ENCODE measurements at places on chromosomes 1 and 21.

- no peak for DNase-seq
Measured at GRCh38 chr1:202125611-202126010, 2.9 kb downstream of the GPR37L1 start.

GRCh38 chr1:156154317-156154749 lies 948 bp downstream of the SEMA4A start:
- DNase-seq = no peak

GRCh38 chr1:3896396-3897000 lies 3.6 kb downstream of the C1orf174 start:
- no peak for DNase-seq

DNA sequence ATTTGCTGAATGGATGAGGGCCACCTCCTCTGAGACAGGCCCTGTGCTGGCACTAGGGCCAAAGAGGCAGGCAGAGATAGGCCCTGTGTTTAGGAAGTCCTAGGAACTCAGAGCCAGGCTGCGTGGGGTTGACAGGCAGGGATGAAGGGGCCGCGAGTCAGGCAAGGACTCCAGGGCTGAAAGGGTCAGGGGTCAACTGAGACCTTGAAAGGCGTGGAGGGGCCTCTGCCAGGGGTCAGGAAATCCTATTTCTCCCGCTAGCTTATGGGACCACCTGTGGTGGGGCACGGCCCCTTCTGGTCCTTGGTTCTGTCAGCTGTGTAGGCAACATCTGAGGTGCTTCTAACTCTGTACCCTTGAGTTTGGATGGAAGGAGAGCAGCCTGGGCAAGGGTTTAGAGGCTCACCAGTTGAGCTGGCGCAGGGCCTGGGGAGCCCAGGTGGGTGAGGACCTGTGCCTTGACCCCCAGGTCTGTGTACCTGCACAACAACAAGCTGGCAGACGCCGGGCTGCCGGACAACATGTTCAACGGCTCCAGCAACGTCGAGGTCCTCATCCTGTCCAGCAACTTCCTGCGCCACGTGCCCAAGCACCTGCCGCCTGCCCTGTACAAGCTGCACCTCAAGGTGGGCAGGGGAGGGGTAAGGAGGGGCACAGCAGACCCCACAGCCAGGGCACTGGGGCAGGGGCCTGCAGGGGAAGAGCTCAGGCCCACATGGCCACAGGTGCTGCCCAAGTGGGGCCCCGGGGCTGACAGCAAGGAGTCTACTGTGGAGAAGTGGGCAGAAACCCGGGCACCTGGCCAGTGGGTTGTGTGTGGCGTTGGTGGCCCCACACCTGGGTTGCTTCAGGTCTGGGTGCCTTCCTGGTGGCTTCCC lies 14.9 kb downstream of the PODN start:
- DNase-seq = no peak

DNA sequence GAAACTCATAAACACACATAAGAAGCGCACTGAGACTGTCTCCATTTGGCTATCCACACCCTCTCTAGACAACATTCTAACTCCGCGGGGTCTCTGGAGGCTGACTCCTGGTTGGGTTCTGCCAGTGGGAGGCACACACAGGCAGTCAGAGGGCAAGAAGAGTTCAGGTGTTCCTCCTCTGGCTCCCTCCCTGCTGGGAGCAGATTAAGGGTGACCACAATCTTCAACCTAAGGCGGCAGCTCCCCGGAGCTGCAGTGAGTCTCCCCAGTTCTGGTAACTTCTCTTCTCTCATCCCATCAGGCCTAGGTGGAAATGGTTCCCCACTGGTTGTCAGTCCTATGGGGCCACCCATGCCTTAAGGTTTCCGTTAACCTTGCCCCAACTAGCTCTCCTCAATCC lies 7.4 kb upstream of the TENT5C start:
- no peak for DNase-seq

DNA sequence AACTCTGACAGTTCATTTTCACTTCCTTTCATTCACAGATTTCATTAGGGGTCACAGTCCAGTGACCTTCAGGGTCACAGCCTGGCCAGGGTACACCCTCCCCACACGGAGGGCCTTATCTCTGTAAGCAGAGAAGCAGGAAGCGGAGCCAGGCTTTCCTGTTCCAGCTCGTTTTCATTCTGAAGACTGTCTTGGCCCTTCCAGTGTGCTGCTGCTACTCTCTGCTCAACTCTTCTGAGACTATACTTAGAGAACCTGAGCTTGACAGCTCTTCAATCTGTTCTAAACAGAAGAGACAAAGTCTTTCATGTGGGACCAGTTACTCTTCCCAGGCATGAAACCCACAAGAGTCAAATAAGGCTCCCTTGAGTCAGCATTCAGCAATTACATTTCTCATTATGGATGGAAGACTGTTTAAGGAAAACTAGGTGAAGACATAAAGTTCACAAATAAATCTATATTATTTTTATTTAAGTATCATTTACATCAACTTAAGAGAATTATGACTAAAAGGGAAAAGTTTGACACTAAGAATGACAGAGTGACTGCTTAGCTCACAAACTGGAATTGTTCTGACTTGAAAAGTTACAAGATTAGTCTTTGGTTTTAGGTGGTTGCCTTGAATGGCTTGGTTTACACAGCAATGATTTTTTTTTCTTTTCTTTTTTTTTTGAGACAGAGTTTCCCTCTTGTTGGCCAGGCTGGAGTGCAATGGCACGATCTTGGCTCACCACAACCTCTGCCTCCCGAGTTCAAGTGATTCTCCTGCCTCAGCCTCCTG lies 4.8 kb upstream of the TDRD10 start:
- DNase-seq = no peak

GRCh38 chr1:4527819-4528218 lies 126.6 kb upstream of the AJAP1 start:
- no peak for DNase-seq

- DNase-seq = no peak
Measured at GRCh38 chr1:79613046-79613445, 606.5 kb upstream of the ADGRL4 start.

GRCh38 chr21:15567191-15567590 lies 162.6 kb upstream of the USP25 start:
- DNase-seq = no peak

- no peak for DNase-seq
Measured at GRCh38 chr1:23899070-23899469, 14.1 kb downstream of the CNR2 start.

DNA sequence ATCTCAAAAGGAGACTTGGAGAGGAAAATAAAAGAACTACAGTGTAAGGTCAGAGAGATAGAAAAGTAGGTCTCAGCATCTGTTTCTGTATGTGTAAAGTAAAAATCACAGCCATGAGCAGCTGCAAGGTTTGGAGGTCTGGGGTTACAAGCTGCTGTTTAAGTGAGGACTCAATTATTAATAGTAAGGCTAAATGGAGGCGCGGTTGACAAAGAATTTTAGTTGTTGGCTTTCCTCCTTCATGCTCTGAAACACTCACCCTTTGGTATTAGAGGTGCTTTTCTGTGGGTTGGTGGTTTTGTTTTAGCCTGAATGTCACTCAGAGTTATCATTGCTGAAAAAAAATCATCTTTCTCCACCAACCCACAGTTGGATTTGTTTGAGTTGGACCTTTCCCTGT lies 59.8 kb upstream of the HAO2 start:
- no peak for DNase-seq

DNA sequence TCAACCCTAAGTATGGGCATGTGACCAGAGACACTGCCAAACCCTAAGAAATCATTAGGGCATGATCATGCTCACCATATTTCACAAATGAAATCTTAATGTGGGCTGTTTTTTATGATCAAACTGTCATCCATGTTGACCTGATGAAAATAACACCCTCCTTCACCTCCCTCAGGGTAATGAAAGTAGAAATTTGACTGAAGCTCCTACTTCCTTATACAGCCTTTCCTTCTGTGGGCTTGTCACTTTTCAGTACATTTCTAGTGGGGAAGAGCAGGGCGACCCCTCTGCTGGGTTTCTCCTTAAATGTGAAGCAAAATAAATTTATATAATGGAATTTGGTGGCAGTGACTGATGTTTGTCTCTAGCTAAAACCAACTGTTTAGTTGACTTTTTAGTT lies 25.9 kb downstream of the IVNS1ABP start:
- DNase-seq = no peak

GRCh38 chr1:207831517-207832327 lies 79.2 kb downstream of the CD34 start:
- DNase-seq = no peak

DNA sequence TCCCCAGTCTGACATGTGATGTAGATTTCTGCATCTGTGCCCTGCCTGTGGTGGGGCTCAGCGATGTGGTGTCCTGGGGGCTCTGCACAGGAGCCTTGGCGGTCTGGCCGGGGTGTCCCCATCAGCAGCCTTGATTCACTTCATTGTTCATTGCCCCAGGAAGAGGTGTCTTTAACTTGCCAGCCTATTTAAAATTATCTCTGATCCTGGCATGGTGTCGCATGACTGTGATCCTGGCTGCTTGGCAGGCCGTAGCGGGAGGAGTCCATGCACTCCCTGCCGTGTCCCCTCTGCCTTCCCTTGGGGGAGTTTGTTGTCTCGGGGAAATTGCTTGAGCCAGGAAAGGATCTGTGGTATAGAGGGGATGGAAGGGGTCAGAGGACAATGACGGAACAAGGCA lies 59.9 kb downstream of the TRIM11 start:
- DNase-seq = no peak

- peak; percentile 62 for DNase-seq
Measured at GRCh38 chr1:245765230-245766000, 610.6 kb downstream of the KIF26B start.

DNA sequence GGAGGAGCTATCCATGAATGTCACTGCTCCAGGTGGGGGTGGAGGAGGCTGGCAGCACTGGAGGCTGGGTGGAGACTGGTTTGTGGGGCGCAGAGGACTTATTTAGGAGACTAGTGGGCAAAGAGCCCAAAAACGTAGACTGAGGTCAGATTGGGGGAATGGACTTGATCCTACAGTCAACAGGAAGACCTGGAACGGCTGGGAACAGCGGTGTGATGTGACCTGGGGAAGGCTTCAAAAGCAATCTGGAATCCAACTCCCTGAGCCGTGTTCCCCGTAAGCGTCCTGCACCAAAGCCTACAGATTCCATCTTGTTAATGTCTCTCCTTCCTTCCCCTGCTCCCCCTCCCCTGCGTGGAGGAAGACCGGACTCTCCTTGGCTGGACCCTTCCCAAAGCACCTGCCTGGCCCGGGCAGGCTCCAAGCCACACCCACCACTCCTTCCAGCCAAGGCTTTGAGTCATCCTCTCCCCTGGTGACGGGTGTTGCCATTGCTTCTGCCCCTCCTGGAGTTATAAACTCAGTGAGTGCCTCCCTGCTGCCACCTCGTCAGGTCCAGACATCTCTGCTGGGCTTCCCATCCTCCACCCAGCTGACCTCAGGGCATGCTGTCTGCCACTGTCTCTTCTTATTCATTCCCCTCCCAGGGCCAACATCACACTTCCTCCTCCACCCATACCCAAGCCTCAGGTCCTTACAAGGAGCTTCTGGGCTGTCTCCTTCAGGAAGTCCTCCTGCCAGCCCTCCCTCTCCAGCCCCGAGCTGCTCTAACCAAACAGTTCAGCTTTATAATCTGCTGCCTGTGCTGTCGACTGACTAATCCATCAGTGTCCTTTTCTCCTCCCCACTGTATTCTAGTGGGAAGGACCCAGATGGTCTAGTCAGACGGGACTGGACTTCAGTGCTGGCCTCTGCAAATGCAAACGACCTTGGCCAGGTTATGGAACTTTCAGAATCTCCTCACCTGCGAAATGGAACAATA lies 1.6 kb upstream of the CLSTN1 start:
- DNase-seq = peak; percentile 87

DNA sequence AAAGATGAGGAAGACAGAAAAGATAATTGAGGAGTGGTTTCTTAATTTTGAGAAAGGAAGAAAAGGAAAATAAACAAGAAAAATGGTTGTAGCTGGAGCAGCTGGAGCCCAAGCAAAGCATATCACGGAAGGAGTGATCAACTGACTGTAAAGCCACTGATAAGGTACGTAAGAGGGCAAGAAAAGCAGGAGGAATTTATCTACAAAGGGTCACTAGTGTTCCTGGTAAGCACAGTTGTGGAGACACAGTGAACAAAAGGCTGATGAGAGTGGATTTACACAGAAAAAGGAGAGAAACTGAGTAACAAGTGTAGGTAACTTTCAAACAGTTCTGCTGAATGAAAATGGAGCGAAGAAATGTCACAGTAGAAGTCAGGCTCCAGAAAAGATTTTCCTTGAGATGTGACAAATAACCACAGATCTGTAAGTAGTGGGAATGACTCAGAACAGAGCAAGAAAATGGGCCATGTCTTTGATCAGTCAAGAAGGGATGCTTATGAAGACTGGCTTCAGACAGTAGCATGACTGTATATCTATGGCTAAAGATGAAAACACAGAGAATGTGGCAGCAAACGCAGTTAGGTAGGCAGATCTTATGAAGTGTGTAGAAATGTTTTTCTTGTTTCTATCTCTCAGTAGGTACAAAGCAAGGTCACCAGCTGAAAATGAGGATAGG lies 45.6 kb upstream of the RBM34 start:
- peak; percentile 44 for DNase-seq

- DNase-seq = peak; percentile 48
Measured at GRCh38 chr1:187433598-187433997, 604.8 kb downstream of the PLA2G4A start.

- no peak for DNase-seq
Measured at GRCh38 chr1:236872075-236872666, 77.1 kb downstream of the MTR start.

- no peak for DNase-seq
Measured at GRCh38 chr21:42434884-42435283, 31.2 kb downstream of the UBASH3A start.

- DNase-seq = peak; percentile 73
Measured at GRCh38 chr1:241985787-241986186, 13.1 kb downstream of the MAP1LC3C start.

GRCh38 chr1:215599418-215600074 lies 32.4 kb downstream of the KCTD3 start:
- DNase-seq = peak; percentile 40

DNA sequence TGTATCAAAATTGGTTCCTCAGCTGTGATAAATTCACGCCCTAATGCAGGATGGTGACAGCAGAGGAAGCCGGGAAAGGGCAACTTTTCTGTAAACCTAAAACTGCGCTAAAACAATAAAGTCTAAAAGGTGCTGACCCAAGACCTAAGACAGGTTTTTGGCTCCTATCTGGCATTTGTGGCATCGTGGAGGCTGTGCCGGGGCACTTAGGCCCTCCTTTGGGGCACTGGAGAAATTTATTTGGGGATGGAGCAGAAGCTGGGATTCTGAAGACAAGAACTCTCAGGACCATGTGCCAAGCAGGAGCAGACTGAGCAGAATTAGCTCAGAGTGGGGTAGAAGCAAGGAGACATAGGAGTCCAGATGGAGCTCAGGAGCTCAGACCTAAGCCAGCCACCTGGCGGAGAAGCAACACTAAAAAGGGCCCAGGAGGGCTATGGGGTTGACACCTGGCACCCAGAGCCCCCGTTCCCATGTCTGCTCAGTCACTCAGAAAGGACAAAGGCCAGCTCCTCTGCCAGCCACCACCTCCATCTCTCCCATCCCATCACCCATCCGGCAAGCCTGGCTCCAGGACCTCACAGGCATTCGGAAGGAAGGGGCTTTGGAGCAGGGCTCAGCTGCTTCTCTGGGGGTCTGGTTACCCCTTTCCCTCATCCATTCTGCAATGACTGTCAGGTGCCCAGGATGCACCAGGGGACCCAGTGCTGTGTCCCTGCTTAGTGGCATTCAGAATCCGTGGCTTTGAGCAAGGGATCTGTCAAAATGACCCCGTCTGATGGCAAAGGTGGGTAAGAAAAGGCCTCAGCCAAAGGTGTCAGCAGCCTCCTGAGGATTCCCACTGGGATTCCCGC lies 347.7 kb downstream of the NPHP4 start:
- no peak for DNase-seq
